Stromal cell of bone marrow (primary cell): ENCODE measurements at places on chromosomes 2 and 18.

- DNase-seq: no peak
These were observed 212.8 kb upstream of the SOX11 start for GRCh38 chr2:5479265-5479928.

- DNase-seq: no peak
These were observed 108.0 kb downstream of the RNF152 start for GRCh38 chr18:61784834-61785233.

GRCh38 chr2:227473806-227474205 is 1.9 kb downstream of the AGFG1 start:
- DNase-seq: no peak

GRCh38 chr2:204110338-204110741 is 173.8 kb downstream of the ICOS start:
- no peak for DNase-seq

DNA sequence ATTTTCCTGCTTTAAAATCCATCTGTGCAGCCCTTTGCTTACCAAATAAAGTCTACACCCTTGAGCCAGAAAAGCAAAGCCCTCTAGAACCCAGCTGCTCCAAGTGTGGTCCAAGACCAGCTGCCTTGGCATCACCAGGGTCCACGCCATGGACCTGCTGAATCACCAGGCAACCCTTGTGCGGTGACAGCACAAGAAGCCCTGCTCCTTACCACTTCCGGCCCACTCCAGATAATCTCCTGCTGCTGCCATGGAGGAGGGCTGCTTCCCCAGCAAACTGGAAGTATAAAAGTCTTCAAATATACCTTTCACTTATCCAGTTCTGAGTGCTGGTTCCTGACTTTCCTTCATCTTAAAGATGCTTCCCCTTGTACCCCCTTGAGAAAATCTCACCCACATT is 106.0 kb upstream of the PKDCC start:
- DNase-seq: no peak

GRCh38 chr2:173050684-173051083 is 25.0 kb upstream of the MAP3K20 start:
- no peak for DNase-seq

DNA sequence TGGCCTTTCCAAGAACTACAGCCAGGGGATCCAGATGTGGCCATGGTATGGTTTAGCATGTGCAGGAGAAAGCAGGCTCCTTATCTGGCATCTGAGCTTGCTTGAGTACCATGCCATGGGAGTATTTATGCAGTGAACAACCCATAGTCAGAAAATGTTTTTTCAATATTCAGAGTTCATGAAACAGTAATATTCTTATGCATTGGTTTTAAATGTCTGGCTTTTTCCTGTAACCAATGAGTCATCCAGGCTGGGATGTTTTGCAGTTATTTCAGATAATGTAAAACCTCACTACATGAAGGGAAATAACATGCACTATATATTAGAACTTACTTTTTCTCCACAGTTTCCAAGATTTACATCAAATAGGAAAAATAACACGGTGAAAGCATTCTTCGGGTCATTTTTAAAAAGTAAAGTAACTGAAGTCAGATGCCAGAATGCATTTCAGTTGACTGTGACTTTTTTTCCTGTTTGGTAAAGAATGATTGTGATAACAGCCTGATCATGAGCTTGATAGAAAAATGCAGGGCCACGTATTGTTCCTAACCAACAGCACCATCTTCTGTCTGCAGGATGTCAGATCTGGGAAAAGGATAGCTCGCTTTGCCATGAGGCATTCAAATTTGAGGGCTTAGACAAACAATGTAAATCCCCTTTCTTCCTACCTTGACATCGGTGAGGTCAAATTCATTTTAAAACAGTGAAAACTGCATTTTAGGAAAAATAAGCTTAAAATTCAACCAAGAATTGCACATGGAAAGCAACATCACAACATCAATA is 152.8 kb downstream of the DSC3 start:
- no peak for DNase-seq

DNA sequence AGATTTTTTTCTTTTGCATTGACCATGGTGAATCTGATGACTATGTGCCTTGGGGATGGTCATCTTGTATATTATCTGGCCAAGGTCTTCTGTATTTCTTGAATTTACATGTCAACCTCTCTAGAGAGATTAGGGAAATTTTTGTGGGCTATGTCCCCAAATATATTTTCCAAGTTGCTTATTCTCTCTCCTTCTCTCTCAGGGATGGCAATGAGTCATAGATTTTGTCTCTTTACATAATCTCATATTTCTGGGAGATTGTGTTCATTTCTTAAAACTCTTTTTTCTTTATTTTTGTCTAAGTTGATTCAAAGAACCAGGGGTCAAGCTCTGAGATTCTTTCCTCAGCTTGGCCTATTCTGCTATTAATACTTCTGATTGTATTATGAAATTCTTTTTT is 9.9 kb downstream of the GKN2 start:
- no peak for DNase-seq

- no peak for DNase-seq
These were observed 28.2 kb upstream of the AMMECR1L start for GRCh38 chr2:127913808-127914457.

- no peak for DNase-seq
These were observed 180.1 kb downstream of the LDLRAD4 start for GRCh38 chr18:13398631-13399030.

- no peak for DNase-seq
These were observed 85.7 kb downstream of the METTL8 start for GRCh38 chr2:171348056-171348455.

DNA sequence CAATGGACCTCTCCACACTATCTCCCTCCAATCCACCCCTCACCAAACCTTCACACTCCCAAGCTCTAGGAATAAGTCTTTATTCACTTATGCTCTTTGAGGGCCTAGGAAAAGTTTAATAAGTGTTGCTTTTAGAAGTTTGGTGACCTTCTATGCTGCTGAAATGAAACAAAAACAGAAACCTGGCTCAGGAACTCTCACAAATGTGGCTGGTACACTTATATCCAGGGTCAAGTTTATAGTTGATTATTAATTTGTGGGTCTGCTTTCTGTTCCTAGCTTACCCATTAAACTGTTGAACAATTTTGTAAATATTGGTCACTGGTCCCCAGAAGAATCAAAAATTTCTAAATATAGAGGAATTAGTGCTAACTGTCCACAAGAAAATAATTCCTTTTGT is 14.2 kb upstream of the ANKRD44 start:
- DNase-seq: no peak

GRCh38 chr2:170143045-170143717 is 34.8 kb upstream of the MYO3B start:
- no peak for DNase-seq

GRCh38 chr18:48620071-48620470 is 81.2 kb downstream of the CTIF start:
- no peak for DNase-seq

DNA sequence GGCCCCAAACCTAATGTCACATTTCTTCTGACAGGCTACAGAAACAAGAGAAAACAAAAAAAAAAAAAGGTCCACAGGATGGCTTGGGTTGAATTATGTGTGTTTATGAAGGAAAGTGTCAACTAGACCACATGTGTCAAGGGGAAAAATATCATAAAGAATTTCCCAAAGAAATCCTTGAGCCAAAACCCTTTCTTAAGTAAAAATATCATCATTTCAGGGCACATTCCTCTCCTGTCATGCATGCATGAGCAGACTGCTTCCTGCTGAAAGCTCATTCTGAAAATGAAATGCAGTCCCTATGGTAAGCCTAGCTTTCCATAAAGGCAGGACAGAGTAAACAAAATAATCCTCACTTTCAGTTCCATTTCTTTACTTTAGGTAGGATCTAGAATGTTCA is 85.7 kb upstream of the RBBP8 start:
- no peak for DNase-seq

GRCh38 chr2:218997731-218998130 is 4.5 kb upstream of the CRYBA2 start:
- DNase-seq: no peak

GRCh38 chr2:242060212-242060835 is 190.8 kb downstream of the RTP5 start:
- peak; percentile 36 for DNase-seq

- no peak for DNase-seq
These were observed 192.7 kb upstream of the REV1 start for GRCh38 chr2:99682275-99683060.

GRCh38 chr2:174901075-174901474 is 104.1 kb downstream of the CHN1 start:
- DNase-seq: peak; percentile 6

DNA sequence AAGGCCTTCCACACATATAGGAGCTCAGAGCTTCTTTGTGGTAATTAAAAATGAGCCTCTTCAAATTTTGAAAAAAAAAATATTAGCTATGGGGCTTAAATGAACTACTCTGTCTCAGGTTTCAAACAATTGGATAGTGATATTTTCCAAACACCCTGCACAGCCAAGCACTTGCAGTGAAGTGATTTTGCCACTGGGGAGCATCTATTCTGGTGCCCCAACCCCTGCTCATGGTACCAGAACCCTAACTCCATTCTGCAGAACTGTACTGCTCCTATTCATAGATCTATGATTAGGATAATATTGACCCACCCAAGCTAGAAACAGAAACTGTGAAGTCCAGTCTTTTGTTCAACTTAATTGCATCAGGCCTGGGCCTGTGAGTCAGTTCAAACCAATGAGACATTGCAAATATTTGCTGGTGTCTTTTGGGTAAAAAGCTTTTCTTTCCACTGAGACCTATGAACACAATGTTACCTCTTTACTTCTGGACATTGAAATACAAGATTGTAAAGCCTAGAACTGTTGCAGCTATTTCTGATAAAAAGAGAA is 324.0 kb downstream of the GALNT13 start:
- DNase-seq: no peak
